ENCODE measurements at places on chromosomes 7 and 10.
A peak's percentile ranks its signal among the peaks of the same experiment; 100 is the strongest.

- DNase-seq: no peak
Measured at GRCh38 chr7:114051871-114052331, 133.1 kb upstream of the PPP1R3A start.

DNA sequence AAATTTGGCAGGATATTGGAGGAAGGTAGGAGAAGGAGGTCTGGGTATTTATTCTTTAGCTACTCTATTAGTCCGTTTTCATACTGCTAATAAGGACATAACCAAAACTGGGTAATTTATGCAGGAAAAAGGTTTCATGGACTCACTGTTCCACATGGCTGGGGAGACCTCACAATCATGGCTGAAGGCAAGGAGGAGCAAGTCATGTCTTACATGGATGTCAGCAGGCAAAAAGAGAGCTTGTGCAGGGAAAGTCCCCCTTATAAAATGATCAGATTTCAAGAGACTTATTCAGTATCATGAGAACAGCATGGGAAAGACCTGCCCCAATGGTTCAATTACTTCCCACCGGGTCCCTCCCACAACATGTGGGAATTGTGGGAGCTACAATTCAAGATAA lies 1.9 kb upstream of the INMT start:
- no peak for DNase-seq

DNA sequence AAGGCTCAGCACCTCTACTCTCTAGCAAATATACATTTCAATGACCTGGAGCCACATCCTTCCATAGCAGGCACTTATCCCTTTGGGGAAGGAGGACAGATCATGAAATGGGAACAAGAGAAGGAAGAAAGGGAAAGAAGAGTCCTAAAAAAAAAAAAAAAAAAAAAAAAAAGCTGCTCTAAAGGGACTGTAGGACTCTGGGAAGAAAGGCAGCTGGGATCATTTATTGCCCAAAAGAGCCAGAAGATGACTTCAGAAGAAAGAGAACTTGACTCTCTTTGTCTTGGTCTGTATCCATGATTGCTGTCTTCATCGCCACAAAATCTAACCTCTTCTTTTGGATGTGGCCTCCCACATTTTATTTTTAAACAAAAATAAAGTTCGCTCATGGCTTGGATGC lies 203.6 kb upstream of the CELF2 start:
- no peak for DNase-seq

DNA sequence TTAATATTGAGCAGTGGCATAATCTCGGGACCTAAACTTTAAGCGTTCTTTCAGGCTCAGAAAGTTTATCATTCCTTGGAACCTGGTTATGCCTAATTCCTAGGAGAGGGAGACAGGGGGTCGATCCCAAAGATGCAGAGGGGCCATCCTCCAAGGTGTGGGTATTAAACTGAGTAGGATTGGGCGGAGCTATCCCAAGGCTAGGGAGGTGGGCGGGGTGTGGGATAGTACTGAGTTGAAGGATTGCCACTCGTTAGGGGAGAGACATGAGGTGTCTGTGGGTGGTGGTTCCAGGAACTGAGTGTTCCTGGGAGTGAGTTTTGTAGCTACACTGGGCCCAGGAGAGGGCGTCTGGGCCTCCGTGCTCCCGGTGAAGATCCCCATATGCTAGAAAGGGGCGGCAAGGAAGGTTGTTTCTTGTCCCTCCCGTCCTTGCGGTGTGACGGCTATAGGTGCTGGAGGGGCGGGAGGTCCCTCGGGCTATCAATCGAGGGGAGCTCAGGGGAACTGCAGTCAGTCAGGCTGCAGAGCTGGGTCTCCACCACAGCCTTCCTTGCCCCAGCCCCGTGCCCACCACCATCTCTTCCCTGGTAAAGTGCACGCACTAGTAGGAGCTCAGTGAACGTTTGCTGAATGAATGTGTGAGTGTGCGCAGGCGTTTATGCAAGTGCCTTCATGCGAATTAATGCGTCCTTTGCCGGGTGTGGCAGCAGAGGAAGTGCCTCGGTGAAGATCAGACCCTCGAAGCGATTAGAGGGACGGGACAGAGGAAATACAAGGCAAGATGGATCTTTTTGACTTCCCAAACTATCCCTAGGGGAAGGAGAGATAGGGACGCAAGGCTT lies 3.0 kb upstream of the HMX2 start:
- DNase-seq: no peak

DNA sequence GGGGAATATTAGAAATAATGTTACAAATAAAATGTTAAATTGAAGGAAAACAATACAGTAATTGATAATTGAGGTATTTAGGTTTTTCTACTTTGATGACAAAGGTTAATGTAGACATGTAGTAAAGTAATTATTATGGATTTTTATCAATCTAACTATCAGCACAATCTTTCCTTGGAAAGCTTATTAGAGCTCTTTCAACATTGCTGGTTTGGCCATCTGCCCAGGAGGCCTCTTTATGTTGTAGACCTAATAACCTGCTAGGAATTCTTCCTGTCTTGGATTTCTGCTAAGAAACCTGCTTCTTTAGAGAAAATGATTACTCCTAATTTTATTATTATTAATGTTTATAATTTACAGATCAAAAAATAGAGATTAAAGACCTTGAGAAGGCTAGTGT lies 78.9 kb downstream of the CHRM2 start:
- peak; percentile 70 for DNase-seq

DNA sequence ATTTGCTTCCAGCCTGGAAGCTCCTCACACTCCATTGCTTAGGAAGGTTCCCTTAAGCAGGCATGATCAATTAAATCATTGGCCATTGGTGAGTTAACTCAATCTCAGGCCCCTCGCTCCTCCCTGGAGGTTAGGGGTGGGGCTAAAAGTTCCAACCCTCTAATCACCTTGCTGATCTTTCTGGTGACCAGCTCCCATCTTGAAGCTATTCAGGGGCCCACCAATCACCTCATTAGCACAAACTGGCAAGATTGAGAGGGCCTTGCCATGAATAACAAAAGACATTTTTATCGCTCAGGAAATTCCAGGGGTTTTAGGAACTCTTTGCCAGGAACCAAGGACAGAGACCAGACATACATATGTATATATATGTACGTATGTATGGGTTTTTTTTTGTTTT lies 58.4 kb downstream of the AGK start:
- DNase-seq: no peak

DNA sequence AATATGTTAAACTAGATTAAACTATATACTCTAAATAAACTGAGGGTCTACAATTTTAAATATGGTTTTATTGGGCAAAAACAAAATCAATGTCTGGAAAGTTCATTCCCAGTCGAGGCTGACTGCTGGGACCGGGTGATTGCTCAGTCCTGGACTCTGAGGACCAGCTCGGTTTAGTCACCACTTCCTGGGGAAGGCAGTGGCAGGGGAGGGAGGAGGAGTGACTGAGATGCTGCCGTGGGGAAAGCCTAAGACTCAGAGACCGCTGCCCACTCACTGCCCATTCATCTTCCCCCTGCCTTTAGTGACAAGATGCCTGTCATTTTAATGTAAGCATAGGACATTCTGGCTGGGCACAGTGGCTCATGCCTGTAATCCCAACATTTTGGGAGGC lies 29.0 kb downstream of the ATOH7 start:
- DNase-seq: peak; percentile 28

- no peak for DNase-seq
Measured at GRCh38 chr7:150966002-150966401, 12.1 kb downstream of the KCNH2 start.

- DNase-seq: no peak
Measured at GRCh38 chr7:36575832-36576231, 148.5 kb downstream of the AOAH start.

DNA sequence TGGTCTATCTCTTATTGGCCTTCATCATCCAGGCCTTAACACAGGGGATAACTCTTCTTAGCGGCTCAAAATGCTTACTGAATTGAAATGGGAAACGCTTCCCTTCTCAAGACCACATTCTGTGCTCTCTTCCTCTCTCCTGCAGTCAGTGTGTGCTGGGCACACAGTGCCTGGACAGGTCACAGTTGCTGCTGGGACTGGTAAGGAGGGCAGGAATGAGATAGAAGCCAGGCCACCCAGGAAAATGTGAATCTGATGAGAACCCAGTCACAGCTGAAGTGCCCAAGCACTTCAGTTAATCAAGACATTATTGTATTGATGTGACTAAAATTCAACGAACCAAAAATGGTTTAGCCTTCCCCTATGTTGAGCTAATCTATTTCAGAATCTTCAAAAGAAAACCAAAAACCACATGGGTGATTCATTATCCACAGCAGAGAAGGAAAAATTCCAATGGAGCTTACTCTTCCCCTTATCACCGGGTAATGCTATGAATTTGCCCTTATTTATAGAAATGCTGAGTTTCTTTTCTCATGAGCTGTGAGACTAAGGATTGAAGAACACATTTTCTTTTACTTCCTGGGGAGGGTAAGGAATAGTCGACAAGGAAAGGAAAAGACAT lies 41.2 kb upstream of the PLPP4 start:
- peak; percentile 71 for DNase-seq

GRCh38 chr7:104857458-104858425 lies 156.3 kb upstream of the KMT2E start:
- DNase-seq: no peak

- no peak for DNase-seq
Measured at GRCh38 chr10:30861221-30861620, 170.4 kb downstream of the ZNF438 start.

GRCh38 chr10:83078645-83079044 lies 1060.7 kb upstream of the GHITM start:
- no peak for DNase-seq

DNA sequence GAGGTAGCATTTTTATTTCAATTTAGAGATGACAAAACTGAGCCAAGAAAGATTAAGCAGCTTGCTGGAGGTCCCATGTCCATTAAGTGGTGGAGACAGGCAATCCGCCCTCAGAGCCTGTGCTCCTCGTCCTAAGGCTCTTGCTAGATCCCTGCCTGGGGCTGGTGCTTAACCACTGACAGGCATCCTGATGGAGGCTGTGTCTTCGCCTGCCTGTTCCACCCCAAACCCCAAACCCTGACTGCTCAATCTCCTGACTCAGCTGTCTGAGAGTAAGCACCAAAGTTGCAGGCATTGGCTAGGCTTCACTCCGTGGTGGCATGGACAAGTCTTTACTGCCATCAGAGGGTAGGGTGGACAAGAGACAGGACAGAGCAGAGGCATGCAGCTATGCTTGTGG lies 209.4 kb downstream of the POU6F2 start:
- DNase-seq: no peak

- peak; percentile 18 for DNase-seq
Measured at GRCh38 chr7:111789870-111790269, 227.6 kb upstream of the IMMP2L start.

DNA sequence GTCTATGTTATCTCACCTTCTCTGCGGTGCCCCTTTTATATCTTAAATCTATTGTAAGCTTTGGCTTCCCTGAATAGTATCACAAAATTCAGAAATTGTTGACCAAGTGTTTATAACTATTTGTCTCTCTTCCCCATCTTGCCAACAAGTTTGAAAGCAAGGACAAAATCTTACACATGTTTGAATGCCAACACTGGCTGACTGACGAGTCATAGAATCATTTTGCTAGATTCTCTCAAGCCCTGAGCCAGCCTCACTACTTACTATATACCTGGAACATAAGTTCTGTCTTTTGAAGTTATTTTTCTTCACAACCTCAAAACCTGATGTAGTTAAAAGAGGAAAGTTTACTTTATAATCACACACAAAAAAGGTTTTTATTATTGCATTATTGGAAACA lies 700.7 kb downstream of the PHTF2 start:
- no peak for DNase-seq

DNA sequence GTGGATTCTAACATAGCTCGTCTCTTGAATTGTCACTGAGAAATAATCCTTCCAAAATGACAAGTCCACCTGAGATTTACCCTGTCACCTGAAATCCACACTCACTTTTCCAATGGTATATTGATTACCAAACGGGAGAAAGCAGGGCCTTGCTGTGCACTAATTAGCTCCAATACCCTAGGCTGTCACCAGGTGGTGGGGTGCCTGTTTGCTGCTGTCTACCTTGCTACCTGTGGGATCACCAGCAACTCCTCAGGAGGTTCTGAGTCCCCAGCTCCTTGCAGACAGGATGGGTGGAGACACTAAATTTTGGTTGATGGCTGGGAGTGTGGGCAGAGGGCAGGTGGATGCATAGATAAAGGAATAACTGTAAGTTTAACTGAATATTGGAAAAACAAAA lies 237.2 kb upstream of the ZNF32 start:
- no peak for DNase-seq

DNA sequence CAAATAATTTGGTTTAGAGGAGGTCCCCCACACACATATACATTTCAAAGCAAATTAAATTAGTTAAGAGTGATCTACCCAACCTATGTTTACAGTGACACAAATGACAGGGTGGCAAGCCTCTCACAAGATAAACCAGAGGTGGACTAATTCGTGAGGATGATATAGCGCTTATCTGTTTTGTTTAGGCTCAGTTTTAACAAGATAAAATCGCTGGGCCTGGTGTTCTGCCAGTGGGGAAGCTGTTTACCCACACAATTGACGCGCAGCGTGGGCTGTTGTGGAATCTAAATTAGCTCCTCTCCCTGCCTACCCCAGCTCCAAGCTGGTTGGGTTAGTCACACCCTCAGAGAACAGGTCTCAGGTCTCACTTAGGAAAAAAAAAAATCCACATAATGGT lies 16.7 kb upstream of the PLXNA4 start:
- no peak for DNase-seq

DNA sequence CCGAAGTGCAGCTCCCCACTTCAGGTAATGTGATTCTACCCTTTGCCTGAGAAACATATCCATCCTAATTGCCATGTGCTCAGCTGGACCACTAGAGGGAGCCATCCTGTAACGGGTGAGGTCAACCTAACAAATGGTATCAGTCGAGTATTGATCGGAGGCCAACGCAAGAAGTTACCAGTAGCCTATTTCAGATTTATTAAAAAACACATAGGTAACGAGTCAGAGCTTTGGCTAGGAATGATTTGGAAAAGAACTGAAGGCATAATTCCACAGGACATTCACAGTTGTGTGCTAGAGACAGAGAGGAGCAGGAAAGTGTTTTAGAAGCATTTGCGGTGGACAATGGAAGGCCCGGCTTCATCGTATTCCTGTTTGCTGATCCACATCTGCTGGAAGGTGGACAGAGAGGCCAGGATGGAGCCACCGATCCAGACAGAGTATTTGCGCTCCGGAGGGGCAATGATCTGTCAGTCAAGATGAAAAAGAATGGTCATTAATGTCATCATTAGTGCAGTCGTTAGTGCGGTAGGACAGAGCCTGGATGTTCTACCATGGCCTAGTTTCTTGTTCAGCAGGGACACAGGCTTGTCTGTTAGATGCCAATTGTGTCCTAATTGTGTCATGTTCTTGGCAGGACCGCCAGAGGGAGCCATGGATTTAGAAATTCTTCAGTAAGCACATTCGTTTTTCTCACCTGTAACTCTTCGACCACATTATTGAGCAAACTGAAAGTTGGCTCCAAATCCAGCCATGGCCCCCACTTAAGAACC lies 17.5 kb downstream of the ACTA2 start:
- DNase-seq: peak; percentile 87

DNA sequence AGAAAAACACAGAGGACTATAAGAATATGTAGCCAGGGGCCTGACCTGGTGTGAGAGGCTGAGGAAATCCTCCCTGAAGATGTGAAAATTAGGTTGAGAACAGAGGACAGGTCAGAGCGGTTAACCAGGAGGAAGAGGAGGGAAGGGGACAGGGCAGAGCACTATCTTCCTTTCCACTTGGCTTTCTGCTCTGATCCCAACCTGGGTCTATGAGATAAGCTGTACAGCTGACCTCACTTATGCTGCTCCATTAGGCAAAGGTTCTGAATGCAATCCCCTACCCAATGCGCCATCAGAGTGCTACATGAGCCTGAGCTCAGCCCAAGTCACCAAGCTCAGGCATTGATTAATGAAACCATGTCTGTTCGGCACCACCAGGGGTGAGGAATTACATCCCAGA lies 10.5 kb downstream of the LIPA start:
- no peak for DNase-seq

Data from fibroblast of villous mesenchyme (primary cell).